ENCODE measurements at places on chromosomes 7 and 10.

- no peak overlapping the region for H3K4me3 ChIP-seq
- H3K27ac ChIP-seq: no peak overlapping the region
- DNase-seq: no peak
- H3K27me3 ChIP-seq: no peaks in the 10 kb centered on the region
- H3K4me1 ChIP-seq: no peaks in the 10 kb centered on the region
- H3K36me3 ChIP-seq: no peaks in the 10 kb centered on the region
Measured at GRCh38 chr7:71480791-71481190, 348.8 kb downstream of the GALNT17 start.

DNA sequence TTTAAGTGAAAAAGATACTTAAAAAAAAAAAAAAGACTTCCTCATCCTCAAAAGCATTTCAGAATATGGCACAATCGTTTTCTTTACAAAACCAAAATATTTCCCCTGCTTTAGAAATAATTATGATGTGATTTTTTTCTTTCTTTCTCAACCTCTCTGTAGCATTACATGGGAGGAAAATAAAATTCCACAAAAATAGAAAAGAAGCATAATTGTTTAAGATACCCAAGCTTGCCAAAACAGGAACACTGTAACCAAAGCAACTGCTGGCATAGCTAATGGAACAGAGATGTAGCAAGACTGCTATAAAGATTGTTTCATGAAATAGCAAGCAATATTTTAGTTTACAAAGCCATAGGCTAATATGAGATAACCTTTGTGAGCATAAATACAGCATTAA is 75.6 kb upstream of the GPR22 start:
- H3K27ac ChIP-seq: no peak overlapping the region
- H3K27me3 ChIP-seq: no peaks in the 10 kb centered on the region
- H3K4me3 ChIP-seq: no peak overlapping the region
- DNase-seq: no peak
- no peaks in the 10 kb centered on the region for H3K36me3 ChIP-seq
- no peaks in the 10 kb centered on the region for H3K4me1 ChIP-seq

- no peak overlapping the region for H3K27ac ChIP-seq
- DNase-seq: no peak
- no peaks in the 10 kb centered on the region for H3K4me1 ChIP-seq
- H3K36me3 ChIP-seq: no peaks in the 10 kb centered on the region
- H3K4me3 ChIP-seq: no peak overlapping the region
- H3K27me3 ChIP-seq: no peaks in the 10 kb centered on the region
Measured at GRCh38 chr7:2921653-2922347, 77.7 kb upstream of the GNA12 start.

DNA sequence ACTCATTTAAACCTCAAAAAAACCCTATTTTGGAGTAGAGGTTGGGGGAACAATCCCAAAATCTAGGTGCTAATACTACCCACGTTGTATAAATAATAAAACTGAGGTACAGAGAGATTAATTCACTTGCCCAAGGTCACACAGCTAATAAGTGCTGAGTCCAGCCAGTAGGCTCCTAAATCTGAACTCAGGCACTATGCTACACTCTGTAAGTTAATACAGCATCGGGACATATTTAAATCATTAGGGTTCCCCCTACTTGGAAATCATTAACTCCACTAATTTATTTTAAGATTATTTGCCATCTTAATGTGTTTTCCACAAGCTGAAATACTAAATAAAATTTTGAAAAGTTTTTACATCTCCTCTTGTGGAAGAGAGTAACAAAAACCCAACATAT is 24.2 kb downstream of the PIP4K2A start:
- no peak overlapping the region for H3K4me3 ChIP-seq
- no peak for DNase-seq

DNA sequence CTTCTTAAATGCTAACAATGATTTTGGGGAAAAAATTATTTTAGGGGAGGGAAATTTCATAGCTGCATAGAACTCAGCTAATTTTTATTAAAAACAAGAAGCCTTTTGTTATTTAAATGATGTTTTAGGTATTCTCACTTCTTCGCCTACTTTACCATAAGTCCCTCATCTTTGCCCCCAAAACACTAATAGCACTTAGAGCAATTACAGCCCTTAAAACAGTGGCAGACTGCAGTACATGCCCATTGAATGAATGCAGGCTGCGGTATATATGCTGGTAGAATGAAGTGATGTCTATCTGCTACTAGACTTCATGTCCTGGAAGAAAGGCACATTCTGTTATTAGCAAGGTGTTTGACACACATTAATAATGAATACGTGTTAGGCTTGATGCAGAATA is 2.9 kb upstream of the SPAG6 start:
- H3K36me3 ChIP-seq: no peaks in the 10 kb centered on the region
- H3K4me1 ChIP-seq: 0 out of 2 replicates have a peak, but pooled peaks cover 3% of the 10 kb centered on the region
- no peak overlapping the region for H3K4me3 ChIP-seq
- no peak for DNase-seq

DNA sequence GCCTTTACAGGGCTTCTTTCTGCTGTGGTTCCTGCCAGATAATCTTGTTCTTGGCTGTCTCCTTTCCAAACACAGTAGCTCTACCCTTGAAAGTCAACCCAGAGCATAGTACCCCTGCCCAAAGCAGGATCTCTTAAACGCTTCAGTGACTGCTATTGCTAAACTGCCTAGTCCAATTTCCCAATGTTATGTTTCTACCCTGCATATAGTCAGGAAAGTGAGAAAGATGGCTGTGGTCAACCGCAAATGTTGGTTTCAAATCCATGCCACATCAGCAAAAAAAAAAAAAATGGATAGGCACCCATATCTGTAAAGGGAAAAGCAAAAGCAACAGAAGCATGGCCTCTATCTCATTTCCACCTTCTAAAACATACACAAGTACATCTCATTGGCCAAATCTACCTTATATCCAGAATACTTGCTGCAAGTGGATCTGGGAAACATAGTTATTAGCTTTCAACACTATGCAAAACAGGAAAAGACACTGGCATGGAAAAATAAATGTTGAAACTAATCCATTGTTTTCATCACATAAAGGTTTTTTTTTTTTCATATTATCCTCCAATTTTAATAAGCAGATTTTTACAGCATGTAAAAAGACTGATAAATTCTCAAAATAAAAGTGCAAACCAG is 59.8 kb downstream of the DNAJC1 start:
- no peak overlapping the region for H3K27ac ChIP-seq
- peaks cover 3% of the 10 kb centered on the region for H3K4me1 ChIP-seq
- H3K4me3 ChIP-seq: no peak overlapping the region
- no peak for DNase-seq

DNA sequence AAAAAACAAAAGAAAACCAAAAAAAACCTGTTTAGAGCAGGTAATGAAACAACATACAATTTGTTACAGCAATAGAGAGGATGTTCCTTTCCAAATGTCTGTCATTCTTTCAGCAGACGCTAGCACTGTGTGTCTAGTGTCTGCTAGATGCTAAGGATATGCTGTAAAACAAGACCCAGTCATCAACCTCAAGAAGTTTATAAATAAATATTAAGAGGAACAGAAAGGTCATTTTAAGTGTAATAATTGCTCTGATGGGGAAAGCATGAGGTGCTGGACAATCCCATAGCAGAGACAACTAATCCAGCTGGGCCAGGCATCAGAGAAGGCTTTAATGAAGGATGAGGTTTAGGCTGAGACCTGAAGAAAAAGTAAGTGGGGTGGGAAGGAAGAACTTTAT is 23.3 kb upstream of the ASCC1 start:
- no peaks in the 10 kb centered on the region for H3K27me3 ChIP-seq
- no peak overlapping the region for H3K4me3 ChIP-seq

Data from HCT116 (cell line).